ENCODE measurements at places on chromosomes 2 and 18.

GRCh38 chr18:79068341-79068936, 755 bp upstream of the ATP9B start:
- DNase-seq, result peak; percentile 74

GRCh38 chr2:230770804-230771203, 58.2 kb downstream of the CAB39 start:
- DNase-seq, result no peak

- no peak for DNase-seq
Measured at GRCh38 chr2:27932396-27932795, 41.9 kb downstream of the BABAM2 start.

DNA sequence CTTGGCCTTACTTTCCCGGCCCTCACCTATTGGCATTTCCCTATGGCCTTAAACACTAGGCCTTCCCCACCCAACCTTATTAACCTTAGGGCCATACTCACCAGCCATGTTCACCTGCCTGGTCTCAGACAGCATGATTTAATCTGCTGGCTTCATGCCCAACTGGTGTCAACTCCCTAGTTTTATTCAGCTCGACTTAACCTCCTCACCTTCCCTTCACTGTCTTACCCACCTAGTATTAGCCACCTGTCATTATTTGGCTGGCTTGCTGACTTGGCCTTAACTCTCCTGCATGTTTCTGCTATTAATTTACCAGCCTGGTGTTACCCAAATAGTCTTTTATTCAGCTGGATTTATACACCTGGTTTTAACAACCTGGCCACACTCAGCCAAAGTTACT, 136.0 kb upstream of the ZSWIM2 start:
- no peak for DNase-seq

DNA sequence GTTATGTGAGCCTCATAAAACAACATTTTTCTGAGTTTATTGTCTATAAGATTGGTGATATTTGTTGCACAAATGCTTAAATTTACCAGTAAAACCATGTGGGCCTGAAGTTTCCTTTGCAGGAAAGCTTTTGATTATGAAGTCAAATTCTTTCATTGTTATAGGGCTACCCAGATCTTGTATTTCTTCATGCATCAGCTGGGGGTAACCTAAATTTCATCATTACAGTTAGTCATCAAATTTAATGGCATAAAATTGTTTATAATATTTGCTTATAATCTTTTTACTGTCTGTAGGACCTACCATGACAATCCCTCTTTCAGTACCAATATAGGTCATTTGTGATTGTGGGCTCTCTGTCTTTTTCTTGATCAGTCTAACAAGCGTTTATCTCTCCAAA, 47.8 kb downstream of the SMAD2 start:
- DNase-seq, result no peak

GRCh38 chr2:20071397-20072383, 20.3 kb upstream of the LAPTM4A start:
- no peak for DNase-seq

GRCh38 chr2:37679072-37679695, 7.7 kb upstream of the CDC42EP3 start:
- no peak for DNase-seq

- DNase-seq, result no peak
Measured at GRCh38 chr2:172000696-172001361, 1.1 kb downstream of the METAP1D start.

- DNase-seq, result no peak
Measured at GRCh38 chr2:47420214-47420613, 17.3 kb downstream of the MSH2 start.

GRCh38 chr2:199490049-199490448, 32.3 kb upstream of the SATB2 start:
- no peak for DNase-seq

- no peak for DNase-seq
Measured at GRCh38 chr2:119181791-119182445, 23.4 kb upstream of the C1QL2 start.

DNA sequence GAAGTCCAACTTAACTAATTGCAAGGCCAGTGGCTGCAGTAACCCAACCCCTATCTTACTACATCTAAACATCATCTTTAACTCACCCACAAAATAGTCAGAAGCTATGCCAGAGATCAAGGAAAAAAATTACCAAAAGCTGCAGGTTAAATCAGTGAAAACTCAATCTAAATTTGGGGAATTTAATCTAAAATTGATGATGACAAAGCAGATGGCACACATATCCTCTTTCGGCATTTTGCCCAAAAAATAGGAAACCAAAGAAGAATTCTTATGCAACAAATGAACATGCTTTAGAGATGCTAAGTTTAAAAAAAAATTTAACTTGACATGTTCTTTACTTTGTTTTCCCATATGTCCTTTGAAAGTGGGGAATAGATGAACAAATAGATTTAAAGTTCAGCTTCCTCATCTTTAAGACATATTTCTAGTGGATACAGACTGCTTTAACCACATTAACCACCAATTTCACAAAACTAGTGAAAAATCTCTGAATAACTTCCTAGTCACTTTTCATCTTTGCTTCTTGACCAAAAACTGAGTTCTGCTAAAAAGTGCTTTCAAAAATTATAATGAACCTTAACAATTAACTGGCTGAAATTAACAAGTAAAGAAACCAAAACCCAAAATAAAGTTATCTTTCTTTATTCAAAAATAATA, 74.3 kb upstream of the CCDC150 start:
- no peak for DNase-seq

DNA sequence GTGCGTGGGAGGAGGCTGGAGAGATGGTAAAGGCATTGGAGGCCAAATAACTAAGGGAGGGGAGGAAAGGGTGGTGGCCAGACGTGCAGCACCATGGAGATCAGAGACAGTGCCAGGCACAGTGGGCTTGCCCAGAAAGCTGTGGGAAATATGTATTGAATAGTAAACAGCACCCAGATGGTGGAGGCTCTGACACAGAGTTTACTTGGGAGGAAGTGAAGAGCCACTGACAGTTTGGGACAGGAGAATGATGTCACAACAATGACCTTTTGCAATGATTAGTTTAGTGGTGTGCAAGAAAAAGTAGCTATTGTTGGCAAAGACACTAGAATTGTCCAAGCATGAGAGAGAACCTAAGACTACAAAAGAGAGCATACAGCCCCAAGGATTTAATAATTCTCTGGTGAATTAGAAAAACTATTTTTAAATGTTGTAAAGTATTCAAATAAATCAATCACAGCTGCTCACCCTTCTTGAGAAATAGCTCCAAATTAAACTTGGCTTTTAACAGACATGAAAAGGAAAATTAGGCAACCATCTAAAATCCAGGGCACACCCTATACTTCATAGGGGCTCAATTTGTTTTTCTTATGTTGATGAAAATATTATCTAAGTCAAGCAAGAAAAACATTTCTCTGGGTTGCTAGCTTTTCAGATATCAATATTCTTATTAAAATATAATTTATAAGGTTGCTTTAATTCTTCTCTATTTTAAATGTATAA, 458.7 kb upstream of the HNRNPA3 start:
- DNase-seq, result no peak

- no peak for DNase-seq
Measured at GRCh38 chr2:170820757-170821530, 4.3 kb downstream of the GAD1 start.

GRCh38 chr18:45828917-45829811, 3.7 kb downstream of the SIGLEC15 start:
- peak; percentile 7 for DNase-seq

DNA sequence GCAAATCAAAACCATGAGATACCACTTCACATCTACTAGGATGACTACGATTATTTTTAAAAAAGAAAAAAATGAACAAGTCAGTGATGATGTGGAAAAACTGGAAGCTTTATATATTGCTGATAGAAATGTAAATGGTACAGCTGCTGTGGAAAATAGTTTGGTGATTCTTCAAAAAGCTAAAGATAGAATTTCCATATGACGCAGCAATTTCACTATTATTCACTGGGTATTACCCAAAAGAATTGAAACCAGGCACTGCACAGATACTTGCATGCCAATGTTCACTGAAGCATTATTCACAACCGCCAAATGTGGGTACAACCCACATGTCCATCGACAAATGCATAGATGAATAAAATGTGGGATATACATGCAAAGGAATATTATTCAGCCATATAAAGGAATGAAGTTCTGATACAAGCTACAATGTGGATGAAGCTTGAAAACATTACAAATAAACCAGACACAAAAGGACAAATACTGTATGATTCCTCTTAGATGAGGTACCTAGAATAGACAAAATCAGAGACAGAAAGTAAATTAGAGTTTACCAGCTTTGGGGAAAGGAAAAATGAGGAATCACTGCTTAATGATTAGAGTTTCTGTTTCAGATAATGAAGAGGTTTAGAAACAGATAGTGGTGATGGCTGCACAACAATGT, 11.1 kb downstream of the RTTN start:
- DNase-seq, result no peak

DNA sequence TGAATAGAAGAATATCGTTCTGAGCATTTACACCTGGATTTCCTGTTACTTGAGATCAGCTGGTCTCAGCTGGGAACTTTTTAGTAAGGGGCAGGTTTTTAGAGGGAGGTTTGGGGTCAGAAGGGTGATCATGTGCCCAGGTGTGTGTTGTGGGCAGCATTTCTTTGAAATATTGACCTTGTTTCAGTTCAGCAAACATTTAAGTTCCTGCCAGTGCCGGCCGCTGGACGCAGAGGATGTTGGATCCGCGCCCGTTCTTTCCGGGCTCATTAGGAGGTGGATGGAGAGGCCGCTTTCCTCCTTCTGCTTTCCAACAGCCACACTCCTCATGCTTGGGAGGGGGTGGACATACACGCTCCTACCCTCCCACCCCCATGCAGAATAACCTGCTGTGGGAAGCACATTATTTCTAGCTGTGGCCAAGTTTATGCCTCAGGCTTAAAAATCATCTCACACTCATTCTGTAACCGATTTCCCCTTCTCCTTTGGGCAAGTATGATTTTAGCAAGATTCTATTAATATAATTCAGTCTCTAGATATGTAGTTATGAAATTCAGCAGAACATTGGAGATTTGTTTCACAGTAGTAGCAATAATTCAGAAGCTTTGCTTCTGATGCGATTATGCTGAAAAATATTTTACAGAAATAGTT, 131.4 kb downstream of the ZNF236 start:
- no peak for DNase-seq

GRCh38 chr2:200624026-200624425, 38.2 kb downstream of the AOX1 start:
- DNase-seq, result no peak

DNA sequence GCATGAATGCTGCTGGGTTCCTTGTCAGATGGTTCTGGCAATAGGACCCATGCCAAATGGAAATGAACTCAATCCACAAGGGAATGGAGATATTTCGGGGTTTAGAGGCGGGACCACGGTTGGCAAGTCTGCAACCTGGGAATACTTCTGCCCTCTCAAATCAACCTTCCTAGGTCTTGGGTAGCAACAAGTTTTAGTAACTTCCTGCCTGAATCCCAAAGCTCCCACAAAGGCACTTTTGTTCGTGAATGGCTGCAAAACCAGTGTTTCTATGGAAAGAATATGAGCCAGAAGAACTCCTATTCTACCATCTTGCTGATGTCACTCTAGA, 790.1 kb upstream of the SLC8A1 start:
- DNase-seq, result no peak

DNA sequence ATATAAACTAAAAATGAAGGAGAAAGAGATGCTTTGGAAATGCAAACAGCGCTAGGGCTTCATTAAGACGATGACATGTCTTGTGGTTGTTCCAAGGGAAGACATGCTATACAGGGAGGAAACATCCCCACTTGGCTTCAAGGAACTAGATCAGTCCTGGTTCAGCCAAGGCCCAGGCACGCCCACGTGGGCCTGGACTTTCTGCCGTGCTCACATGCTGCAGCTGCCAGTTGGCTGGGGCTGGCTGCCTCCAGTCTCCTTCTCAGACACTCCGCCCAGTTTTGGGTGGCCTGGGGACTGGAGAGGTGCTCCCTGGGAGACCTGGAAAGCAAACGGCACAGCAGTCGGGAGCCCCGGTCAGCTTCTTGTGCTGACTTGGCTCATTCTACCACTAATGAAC, 109.6 kb downstream of the GLI2 start:
- no peak for DNase-seq

DNA sequence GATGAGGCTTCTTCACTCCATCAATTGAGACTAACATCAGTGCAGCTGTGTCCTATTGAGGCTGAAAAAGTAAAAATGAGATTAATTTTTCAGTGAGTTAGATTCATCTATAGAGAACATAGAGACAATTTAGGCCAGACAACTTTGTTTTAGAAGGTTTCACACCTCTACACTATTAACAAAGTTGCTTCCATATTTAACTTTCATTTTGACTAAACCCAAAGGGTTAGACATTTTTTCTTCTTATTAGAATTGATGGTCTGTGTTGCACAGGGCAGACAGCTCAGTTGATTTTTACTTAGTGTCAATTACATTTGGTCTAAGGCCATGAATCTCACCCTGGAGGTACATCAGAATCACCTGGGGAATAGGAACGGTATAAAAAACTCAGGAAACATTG, 130.2 kb upstream of the NXPH2 start:
- no peak for DNase-seq

- DNase-seq, result no peak
Measured at GRCh38 chr18:74290794-74291471, 830 bp downstream of the CYB5A start.

- DNase-seq, result no peak
Measured at GRCh38 chr2:13056259-13056843, 339.6 kb downstream of the TRIB2 start.

- peak; percentile 65 for DNase-seq
Measured at GRCh38 chr2:212863185-212863588, 288.2 kb downstream of the IKZF2 start.

GRCh38 chr2:169828141-169828811, 1.0 kb downstream of the UBR3 start:
- DNase-seq, result peak; percentile 68

DNA sequence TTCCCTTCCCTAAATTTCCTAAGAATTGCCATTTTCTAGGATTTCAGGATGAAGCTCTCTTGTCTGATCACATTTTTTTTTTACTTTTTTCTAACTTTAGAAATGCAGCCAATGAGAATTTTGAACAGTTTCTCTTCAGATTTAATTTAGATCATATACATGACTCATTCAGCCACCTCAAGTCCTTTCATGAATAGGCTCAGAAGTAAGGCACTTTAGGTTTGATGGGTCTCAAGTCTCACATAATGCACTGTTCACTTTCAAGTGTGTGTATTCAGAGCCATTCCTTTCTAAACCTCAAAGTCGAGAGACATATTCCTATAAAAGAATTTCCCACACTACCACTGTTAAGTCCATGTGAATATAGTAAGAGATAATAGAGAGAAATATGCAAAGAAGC, 614.1 kb upstream of the VRK2 start:
- no peak for DNase-seq

GRCh38 chr2:9980520-9980919, 29.0 kb downstream of the GRHL1 start:
- DNase-seq, result no peak

- no peak for DNase-seq
Measured at GRCh38 chr2:112834396-112835037, 2.1 kb downstream of the IL1B start.

- DNase-seq, result no peak
Measured at GRCh38 chr2:142915502-142915901, 38.0 kb downstream of the KYNU start.

DNA sequence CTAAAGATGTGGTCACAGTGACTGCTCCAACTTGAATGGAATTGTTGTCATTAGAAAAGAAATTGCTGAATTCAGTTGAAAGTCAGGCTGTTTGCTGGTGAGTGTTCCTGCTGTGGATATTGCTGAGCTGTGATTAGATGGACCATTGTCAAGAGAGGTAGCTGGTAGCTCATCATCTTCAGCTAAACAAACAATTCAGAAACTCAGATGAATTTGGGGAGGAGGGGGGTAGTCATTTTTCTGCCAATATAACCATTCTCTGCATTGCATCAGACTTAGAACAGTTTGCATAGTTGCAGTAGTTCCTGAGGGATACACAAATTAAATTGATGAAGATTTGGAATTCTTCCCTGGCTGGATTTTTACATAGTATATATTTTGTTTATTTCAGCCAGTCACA, 108.3 kb downstream of the MTCL1 start:
- DNase-seq, result no peak

Data from DND-41 (cell line).